ENCODE measurements at places on chromosomes 7 and 10.

DNA sequence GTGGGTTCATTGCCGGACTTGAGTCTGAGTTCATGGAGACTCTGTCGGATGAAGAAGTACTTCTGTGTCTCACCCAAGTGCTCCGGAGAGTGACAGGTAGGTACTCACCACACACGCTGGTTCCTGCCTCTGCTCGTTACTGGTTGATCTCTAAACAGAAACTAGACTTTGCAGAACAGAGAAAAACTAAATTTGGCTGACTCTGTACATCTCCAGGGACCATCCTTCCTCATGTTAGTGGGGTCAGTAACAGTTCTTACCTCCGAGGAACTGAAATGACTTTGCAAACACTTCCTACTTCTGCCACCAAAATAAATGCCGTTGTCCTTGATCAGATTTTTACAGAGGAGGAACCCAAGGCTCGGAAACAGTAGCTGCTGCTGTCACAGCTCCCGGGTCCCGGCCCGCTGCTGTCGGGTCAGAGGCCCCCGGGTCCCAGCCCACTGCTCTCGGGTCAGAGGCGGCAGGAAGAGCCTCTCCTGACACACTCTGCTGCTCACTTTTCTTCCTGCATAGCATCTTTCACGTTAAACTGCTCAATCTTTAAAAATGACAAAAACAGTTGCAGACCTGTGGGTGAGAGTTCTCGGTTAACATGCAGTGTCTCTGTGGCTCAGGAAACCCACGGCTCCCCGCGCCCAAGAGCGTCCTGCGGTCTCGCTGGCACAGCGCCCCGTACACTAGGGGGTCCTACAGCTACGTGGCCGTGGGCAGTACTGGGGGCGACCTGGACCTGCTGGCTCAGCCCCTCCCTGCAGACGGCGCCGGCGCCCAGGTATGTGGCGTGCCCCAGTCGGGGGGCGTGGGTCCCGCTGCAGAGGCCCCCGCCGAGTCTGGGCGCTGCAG is 4.8 kb upstream of the MTG1 start:
- H3K4me3 ChIP-seq: peak overlapping the region; percentile 56
- no peak for DNase-seq
- peaks cover 51% of the 10 kb centered on the region for H3K4me1 ChIP-seq
- peak overlapping the region; percentile 80 for H3K27ac ChIP-seq
- no peaks in the 10 kb centered on the region for H3K36me3 ChIP-seq

DNA sequence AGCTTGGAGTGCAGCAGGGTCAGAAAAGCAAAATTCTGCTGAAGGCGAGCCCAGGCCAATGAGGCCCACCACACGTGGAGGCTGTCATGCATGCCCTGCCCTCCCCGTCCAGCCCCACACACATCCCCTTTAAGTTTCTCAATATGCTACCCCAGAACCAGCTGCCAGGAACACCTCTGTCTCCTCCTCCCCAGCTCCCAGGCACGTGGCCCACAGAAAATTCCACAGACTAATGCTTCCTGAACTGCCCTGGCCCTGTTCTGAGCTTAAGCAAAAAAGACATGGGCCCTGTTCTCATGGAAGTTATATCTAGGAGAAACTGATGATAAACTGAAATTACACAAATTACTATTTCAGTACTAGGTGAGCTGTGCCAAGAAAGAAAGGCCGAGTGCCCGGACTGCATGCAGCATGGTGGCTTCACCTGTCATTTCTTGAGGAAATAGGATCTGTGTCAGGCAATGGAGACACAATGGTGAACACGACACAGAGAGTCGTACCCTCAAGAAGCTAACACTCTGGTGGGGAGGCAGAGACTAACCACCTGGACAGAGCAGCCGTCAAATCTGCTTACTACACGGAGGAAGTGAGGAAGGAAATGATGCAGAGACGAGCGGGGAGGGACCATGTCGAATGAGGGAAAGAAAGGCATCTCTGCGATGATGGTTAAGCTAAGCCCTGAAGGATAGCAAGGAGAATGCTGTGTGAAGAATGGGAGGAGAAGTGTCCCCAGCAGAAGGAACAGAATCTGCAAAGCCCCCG is 44.5 kb downstream of the PODXL start:
- no peak overlapping the region for H3K4me3 ChIP-seq
- peaks cover 15% of the 10 kb centered on the region for H3K27me3 ChIP-seq
- peaks cover 2% of the 10 kb centered on the region for H3K4me1 ChIP-seq
- no peak for DNase-seq
- H3K36me3 ChIP-seq: no peaks in the 10 kb centered on the region

GRCh38 chr10:117578999-117579590 is 36.5 kb downstream of the EMX2 start:
- H3K27ac ChIP-seq: no peak overlapping the region
- DNase-seq: no peak
- H3K36me3 ChIP-seq: no peaks in the 10 kb centered on the region
- H3K4me3 ChIP-seq: no peak overlapping the region
- peaks cover 17% of the 10 kb centered on the region for H3K27me3 ChIP-seq

DNA sequence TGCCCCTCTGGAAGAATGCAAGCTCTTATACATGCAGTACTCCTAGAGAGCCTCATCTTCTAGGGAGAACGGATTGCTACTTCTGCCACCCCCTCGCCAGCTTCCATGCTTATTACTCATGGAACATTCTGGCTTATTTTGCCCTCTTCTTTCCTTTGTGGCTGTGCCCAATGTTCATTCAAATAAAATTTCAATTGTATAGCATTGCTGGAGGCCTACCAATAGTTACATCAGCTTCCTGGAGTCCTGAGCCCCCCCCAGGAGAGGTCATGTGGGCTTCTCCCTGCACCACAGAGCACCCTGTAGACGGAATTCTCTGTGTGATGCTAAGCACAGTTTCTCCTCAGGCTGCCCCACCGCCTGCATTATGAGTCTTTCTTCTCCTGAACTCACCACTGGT is 1094.0 kb downstream of the KCNMA1 start:
- DNase-seq: no peak
- H3K4me1 ChIP-seq: no peaks in the 10 kb centered on the region
- no peaks in the 10 kb centered on the region for H3K36me3 ChIP-seq
- H3K4me3 ChIP-seq: no peak overlapping the region
- H3K27me3 ChIP-seq: no peaks in the 10 kb centered on the region

GRCh38 chr7:21364801-21365271 is 63.0 kb upstream of the SP4 start:
- no peak for DNase-seq
- H3K4me3 ChIP-seq: no peak overlapping the region
- H3K36me3 ChIP-seq: no peaks in the 10 kb centered on the region
- H3K4me1 ChIP-seq: peaks cover 6% of the 10 kb centered on the region

DNA sequence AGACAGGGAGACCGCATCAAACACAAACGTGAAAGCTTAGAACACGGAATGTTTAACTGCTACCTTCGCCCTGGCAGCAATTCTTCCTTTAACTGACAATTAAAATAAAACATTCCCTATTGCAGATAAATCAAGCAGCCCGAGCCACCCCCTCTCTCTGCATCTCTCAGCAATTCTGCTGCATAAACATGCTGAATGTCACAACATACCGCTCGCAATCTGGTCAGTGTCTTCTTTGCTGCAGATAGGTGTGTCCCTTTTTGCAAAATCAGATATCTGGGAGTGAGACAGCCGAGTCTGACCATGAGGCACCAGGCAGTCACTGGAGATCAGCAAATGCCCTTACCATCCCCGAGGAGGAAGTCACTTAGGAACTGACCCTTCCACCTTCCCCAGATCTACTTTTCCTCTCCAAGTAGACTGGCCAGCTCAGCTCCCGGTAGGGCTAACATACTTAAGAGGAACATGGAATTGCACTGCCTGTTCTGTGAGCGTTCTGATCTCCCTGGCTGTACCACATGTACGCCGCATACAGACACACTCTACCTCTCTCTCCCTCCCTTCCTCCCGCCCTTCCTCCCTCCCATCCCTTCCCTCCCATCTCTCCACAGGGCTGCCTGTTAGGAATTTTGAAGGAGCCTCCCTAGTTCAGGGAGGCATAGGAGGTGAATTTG is at the start of gene FRMD4A:
TSS of gene FRMD4A (minus strand) at position 537 of the 674 bp plus-strand sequence.
- no peaks in the 10 kb centered on the region for H3K4me1 ChIP-seq
- no peaks in the 10 kb centered on the region for H3K36me3 ChIP-seq
- H3K27me3 ChIP-seq: no peaks in the 10 kb centered on the region
- no peak within 1 kb of the TSS for H3K27ac ChIP-seq

DNA sequence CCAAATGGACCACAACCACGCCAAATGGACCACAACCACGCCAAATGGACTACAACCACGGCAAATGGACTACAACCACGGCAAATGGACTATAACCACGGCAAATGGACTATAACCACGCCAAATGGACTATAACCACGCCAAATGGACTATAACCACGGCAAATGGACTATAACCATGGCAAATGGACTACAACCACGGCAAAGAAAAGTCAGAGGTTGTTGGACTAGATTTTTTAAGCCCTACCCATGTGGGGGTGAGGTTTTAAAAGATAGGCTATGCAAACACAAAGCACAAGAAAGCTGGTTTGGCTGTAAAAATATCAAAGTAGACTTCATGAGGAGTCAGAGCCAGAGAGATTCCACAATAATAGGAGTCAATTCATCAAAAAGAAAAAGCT is 55.8 kb downstream of the NCAPG2 start:
- DNase-seq: no peak
- no peaks in the 10 kb centered on the region for H3K27me3 ChIP-seq
- H3K4me1 ChIP-seq: no peaks in the 10 kb centered on the region
- no peak overlapping the region for H3K4me3 ChIP-seq
- no peak overlapping the region for H3K27ac ChIP-seq

DNA sequence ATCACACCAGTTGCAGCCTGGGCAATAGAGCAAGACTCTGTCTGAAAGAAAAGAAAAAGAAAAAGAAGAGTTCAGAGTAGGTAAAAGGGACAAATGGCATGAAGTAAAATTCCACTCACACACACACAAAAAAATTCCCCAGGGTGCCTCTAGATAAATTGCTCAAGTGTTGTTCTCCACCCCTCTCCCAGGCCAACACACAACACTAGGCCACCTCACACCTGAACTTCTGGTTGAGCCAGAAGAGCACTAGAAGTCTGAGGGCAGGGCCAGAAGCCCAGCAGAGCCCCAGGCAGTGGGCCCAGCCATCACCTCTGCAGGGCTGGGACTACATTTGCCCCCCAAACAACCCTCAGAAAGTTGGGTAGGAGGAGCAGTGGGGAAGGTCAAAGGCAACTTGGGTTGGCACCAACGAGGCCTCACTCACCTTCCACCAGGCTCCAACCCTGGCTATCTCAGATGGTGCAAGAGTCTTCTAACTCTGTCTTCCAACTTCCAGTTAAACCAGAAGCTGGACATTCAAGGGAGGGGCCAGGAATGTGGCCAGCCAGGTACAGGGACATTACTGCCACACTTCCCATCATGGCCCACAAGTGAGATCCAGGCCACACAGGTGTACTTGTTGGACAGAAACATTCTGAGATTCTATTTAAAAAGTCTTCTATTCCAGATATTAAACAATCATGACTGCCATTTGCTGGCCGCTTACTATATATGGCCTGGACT is 25.6 kb upstream of the DLX6 start:
- no peaks in the 10 kb centered on the region for H3K4me1 ChIP-seq
- peaks cover 4% of the 10 kb centered on the region for H3K27me3 ChIP-seq
- no peak overlapping the region for H3K4me3 ChIP-seq
- no peaks in the 10 kb centered on the region for H3K36me3 ChIP-seq
- H3K27ac ChIP-seq: no peak overlapping the region

DNA sequence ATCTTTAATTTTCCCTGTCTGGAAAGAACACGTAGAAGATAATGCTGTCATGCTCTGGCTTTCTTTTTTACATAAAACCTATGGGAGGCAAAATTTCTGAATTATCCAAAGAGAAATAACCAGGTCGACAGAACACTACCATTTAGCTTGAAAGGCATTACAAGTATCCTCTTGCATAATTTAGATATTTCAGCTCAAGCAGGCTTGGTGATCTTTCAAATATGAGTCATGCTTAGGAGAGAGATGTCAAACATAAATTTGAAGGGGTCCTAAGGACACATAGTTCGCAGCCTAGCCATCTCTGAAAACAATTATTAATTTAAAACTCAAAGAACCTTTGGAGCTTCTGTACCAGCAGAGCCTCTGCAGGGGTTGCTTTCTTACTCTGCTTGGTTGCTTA is 100.9 kb downstream of the FAS start:
- H3K4me3 ChIP-seq: no peak overlapping the region
- no peak for DNase-seq
- no peaks in the 10 kb centered on the region for H3K27me3 ChIP-seq
- no peaks in the 10 kb centered on the region for H3K36me3 ChIP-seq
- H3K27ac ChIP-seq: no peak overlapping the region
- H3K4me1 ChIP-seq: no peaks in the 10 kb centered on the region

DNA sequence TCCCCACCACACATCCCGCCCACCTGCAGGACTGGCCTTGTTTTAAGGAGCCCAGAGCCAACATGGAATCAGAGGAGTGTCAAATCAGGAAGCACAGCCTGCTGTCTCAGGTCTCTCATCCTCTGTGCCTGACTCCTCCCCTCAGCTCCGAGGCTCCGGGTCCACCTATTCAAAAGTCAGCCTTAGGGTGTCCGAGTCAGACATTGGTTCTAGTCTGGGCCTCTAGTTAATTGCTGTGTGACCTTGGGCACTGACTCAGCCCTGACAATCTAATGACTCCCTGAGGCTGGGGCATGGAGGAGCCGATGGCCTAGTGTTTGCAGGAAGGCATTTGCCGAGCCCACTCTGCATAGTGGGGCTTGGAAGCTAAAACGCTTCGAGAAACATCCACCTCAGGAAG is 223.1 kb upstream of the PPP2R2D start:
- peaks cover 21% of the 10 kb centered on the region for H3K27me3 ChIP-seq
- no peaks in the 10 kb centered on the region for H3K36me3 ChIP-seq
- DNase-seq: no peak
- H3K27ac ChIP-seq: no peak overlapping the region

DNA sequence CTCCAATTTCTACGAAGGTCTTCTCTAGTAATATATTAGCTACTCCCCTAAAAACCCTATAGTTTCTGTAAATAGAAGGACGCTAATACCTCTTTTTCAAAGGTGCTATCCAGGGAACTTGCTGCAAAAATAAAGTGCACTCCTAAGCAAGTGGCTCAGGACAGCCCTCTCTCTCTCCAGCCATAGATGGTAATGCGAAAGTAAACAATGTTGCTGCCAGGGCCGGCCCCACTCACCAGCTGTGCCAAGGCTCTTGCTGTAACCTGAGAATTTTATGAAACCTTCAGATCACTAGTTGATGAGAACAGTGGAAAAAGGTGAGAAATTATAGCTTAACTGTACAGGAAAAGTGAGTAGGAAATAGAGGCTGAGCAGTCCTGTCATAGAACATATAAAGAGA is 10.9 kb upstream of the TAS2R39 start:
- H3K4me3 ChIP-seq: no peak overlapping the region
- no peaks in the 10 kb centered on the region for H3K36me3 ChIP-seq
- H3K27ac ChIP-seq: no peak overlapping the region
- no peak for DNase-seq
- peaks cover 12% of the 10 kb centered on the region for H3K27me3 ChIP-seq

GRCh38 chr10:121556455-121556854 is 41.8 kb downstream of the FGFR2 start:
- H3K4me3 ChIP-seq: no peak overlapping the region
- no peaks in the 10 kb centered on the region for H3K36me3 ChIP-seq
- DNase-seq: no peak
- no peaks in the 10 kb centered on the region for H3K27me3 ChIP-seq
- no peak overlapping the region for H3K27ac ChIP-seq
